ENCODE measurements at places on chromosomes 2 and 18.

- no peak for DNase-seq
Measured at GRCh38 chr2:130387804-130388203, 31.9 kb downstream of the PTPN18 start.

DNA sequence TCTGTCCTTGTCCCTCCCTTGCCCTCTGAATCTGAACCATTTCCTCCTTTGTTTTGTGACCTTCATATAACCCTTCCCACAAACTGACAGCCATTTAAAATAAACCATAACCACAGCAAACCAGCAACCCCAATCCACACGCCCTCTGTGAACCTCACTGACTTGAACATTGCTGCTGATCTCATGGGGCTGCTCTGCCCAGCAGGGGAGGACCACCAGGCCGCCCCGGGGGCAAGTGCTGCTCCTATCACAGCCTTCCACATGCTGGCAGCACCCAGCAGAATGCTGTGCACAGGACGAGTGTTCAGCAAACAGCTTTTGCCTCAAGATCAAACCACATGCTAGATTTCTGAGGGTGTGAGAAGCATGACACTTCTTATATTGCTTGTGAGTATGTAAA is 73.9 kb upstream of the UXS1 start:
- no peak for DNase-seq

- no peak for DNase-seq
Measured at GRCh38 chr2:173019755-173020154, 55.9 kb upstream of the MAP3K20 start.

DNA sequence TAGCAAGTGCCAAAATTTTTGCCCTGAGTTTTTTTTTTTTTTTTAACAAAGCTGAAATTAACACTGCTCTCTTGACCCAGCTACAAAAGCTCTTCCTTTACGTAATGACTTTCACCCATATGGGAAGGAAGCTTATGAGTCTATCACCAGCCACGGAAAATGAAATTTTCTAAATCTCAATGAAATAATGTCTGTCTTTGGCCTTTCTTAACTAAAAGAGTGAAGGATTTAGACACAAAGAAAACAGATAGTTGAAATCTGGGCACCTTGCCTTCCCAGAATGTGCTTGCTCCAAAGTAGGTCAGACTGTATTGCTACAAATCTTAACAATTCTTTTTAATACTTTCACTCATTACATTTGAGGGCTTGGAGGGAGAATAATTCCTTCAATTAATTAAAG is 180.8 kb upstream of the MGAT5 start:
- no peak for DNase-seq

- no peak for DNase-seq
Measured at GRCh38 chr2:229083606-229084340, 187.3 kb downstream of the PID1 start.

DNA sequence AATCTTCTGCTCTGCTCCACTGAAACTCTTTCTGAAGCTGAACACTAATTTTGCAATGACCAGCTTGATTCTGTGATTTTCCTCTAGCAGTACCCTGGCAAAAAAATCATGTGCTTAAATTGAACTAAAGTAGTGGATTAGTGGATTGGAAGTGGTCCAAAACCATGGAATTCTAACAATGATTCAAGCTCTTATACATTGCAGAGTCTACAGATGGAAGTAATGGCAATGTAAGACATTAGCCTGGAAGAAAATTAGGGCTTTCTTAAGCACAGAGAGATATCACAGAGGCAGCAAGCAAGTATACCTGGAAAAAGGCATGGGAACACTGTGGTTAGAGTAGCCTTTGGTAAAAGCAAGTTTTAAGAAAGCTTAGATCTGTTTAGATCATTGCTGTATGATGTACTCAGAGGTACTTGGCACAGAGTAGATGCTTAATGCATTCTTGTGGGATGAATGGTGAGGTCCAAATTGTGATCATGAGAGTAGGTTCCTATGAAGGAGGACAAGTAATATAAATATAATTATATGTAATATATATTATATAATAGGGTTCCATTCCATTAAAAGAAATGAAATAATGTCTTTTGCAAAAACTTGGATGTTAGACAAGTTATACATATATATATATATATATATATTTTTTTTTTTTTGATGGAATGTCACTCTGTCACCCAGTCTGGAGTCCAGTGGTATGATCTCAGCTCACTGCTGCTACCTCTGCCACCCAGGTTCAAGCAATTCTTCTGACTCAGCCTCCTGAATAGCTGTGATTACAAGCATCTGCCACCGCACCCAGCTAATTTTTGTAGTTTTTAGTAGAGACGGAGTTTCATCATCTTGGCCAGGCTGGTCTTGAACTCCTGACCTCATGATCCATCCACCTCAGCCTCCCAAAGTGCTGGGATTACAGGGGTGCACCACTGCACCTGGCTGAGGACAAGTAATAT is 172.2 kb upstream of the SCN7A start:
- no peak for DNase-seq

DNA sequence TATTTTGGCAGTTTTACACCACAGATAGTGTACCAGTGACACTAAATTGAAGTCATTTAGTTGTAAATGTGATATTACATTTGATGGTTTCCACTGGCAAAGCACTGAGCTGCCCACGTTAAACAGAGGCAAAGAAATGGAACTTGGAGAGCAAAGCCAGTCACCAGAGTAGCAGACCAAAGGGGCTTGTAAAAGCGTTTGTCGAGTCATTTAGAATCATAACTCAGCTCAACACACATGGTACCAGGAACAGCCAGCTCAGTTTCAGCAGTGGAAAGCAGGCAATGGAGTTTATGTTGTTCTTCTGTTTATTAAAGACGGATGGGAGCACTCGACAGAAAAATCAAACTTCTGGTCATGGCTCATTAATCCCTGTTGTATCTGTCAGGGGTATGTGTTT is 91.2 kb downstream of the POU3F3 start:
- no peak for DNase-seq

Measured in inflammatory macrophage (primary cell).